ENCODE measurements at places on chromosomes 1 and 21.

DNA sequence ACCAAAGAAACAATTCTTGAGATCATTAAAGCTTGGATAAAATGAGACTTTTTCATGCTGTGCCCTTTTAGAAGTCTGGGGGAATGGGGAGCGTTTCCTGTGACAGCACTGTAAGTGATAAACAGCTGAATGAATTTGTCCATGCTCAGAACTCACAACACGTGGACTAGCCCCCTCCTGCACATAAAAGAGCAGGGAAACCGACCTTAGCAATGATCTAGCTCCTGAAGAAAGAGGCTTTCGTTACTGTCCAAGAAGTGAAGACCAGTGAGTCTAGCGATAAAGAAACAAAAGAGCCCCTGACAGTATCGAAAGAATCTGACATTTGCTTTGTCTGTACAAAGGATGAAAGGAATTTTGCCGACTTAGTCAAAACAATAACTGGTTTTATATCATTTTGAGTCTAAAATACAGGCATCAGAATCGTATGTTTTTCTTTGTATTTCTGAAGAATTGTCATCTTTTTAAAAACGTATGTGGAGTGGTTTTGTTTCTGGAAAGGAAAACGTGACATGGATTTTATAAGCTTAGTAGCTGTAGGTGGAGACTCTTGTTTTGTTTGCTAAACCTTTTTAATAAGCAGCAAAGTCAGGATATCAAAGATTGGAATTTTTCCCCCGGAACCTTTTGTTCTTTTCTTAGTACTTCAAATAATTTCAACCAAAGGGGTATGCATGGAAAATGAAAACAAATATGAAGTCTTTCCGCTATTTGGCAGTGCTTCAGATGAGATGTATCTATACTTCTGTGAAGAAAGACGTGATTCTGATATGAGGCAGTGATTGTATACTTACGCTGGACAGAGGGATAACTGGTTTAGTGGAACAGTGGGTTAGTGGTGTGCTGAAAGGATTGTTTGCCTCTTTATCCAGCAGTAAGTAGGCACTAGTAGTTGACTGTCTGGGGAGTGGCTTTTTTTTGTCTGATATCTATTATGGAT is 61.0 kb downstream of the MAST2 start:
- DNase-seq, result no peak

GRCh38 chr1:241225741-241226140 is 131.3 kb downstream of the RGS7 start:
- DNase-seq, result no peak

- DNase-seq, result no peak
Observed at GRCh38 chr1:31467005-31467674, 54.1 kb downstream of the SERINC2 start.

GRCh38 chr1:99007366-99007765 is 2.7 kb upstream of the PLPPR5 start:
- DNase-seq, result no peak

DNA sequence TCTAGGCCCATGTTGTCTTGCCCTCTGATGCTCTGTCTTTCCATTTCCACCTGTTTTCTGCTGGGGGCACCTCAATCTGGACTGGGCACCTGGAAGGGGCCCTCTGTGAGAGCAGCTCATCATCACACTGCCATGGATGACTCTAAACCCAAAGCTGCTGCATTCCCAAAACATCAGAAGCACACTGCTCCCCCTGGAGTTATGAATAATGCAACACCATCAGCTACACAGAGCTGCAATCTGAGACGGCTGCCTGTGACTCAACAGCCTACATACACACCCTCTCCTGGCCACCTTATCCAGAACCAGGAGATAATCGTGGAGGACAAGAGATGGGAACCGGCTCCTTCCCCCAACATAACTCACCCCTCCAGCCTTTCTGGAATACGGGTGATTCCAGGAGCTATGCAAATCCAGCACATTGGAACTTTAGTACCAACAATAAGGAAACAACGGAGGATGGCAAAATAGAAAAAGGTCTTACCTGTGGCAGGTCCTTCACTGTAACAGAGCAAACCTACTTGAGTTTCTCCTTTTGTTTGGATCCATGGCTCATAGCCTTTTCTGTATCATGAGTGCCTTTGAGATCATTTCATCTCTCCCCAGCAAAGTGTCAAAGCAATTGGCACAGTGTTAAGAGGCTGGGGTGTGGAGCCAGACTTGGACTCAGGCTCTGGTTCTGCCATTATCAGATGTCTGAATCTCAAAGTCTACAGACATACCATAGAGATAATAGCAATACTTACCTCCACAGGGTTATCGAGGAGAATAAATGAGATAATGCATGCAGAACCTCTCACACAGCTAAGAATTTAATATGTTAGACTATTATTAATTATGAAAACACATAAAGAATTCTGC is 29.3 kb downstream of the AK2 start:
- no peak for DNase-seq

DNA sequence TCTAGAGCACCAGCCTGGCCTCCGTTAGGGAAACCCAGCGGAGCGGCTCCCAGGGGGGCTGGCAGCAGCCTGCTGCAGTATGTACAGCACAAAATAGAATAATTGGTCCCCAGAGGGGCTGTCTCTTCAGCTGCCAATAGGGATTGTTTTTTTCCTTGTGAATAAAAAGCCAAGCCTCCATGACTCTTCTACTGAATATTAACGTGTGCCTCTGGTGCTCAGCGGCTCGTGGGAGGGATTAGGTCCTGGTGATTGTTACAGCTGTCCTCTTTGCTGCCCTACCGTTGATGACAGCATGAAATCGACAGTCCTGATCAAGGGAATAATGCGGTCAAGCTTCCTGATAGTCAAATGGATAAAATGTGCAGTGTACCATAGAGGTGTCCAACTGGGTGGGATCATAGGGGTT is 190.7 kb upstream of the RUNX1 start:
- peak; percentile 29 for DNase-seq

DNA sequence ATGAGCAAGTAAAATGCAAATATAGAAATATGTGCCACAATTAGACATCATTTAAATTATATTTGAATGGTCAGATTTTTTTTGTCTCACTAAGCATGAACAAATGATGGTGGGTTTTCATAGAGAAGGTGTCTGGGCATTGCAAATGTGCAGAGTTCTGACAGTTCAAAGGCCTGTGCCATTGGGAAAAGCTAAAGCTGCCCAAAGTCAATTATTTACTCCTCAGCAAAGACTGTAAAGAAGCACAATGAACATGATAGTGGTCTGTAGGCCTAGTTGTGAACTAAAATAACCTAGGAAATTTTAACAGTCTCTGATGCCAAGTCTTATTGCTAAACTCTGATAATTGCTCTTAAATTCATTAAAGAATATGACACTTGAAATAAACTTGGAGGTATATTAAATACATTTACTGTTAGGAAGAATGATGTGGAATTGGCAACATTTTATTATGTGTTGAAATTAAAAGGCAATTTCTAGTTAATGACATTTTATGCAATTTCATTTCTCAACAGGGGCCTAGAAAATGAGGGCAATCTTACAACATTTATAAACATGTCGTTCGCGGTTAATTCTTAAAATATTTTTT is 874.3 kb upstream of the ADAMTS5 start:
- DNase-seq, result no peak

DNA sequence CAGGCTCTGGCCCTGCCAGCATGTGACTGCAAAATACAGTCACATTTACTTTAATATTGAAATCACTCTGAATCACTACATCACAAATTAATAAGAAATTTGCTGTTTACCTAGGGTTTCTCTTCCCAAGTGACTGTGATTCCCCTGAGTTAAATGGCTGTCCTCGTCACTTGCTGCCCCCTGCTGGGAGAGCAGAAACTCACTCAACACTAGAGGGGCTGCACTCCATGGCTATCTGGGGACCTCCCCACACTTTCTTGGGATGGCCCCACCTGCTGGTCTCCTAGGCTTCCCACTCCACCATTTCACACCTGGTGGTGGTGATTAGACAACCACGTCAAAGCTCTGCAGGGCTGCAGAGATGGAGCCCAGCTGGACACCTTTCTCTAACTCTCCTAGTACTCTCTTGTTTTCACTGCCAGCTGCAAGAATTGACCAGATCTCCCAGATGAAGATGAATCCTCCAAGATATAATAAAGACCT is 63.4 kb downstream of the CD2 start:
- peak; percentile 29 for DNase-seq

DNA sequence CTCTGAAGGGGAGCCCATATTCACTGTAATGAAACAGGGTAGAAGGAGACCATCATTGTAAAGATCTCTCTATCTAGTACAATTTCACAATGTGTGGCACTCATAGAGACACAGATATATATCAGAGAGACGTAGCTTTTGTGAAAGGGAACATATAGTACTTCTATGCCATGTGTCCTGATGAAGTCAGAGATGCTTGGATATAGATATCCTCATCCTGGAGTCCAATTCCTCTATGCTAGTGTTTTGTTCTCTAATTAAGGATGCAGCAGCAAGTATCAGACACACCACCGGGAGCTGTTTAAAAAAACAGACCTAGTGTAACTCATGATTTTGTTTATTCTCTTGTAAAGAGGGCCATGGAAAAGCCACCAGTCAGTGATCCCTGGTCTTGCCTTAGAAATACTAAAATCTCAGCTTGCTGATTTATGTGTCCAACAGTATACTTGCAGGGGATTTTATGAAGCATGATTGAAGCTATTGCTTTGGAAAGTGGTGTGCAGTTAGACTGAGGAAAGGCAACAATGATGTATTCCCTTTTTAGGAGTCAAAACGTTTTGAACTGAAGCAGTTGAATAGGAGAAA is 2.5 kb downstream of the NCAM2 start:
- no peak for DNase-seq

DNA sequence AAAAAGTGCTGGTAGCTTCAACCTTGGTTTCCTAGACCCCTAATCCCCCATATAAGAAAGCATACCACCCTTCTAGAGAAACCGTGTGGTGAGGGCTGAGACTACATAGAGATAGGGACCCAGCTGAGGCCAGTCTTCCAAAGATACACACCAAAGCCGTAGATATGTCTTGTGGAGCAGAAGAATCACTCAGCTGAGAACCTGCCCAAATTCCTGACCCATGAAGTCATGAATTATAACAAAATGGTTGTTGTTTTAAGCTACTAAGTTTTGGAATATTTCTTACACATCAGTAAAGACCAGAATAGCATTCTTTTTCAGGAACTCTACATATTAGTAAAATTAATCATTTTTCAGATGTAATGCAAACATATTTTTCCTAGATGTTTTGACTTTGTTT is 3.3 kb upstream of the SNRPE start:
- no peak for DNase-seq

GRCh38 chr1:242245255-242245654 is 246.4 kb upstream of the MAP1LC3C start:
- DNase-seq, result no peak

DNA sequence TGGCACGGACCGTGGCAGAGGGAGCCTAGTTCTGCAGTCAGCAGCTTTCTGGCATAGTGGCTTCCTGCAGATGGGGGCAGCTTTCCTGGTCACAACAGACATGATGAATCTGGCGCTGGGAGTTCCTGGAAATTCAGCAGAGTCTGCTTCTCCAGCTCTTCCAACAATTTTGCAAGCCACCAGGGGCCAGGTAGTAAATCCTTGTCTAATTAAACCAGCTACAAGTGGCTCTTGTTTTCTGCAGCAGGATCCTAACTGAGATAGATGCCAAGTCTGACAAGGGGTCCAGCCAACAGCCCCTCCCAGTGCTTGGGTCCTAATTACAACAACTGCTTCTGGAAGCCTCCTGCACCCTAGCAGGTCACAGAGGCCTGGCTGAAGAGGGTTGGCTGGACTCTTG is 35.8 kb downstream of the TRIM62 start:
- no peak for DNase-seq

- DNase-seq, result no peak
Observed at GRCh38 chr1:100543640-100544039, 5.7 kb downstream of the GPR88 start.

GRCh38 chr1:236240675-236241074 is 41.1 kb downstream of the ERO1B start:
- no peak for DNase-seq

GRCh38 chr1:91189096-91189495 is 167.3 kb upstream of the ZNF644 start:
- no peak for DNase-seq

DNA sequence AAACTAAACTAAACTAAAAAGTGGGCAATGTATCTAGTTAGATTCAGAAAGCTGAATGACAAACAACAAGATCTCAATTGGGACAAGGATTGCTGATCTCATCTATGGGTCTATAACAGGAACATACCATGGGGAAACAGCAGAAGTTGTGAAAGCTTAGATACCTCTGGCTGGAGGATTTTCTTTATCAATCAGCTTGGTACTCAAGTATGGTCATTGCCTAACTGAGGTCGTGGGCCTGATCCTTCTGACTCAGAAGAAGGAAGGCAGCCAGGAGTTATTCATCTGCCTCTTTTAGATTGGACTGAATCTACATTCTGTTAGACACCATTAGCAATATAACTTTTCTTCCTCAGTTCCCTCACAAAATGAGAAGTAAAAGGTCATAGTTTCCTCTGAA is 39.7 kb downstream of the DNTTIP2 start:
- no peak for DNase-seq

GRCh38 chr1:100428160-100428559 is 75.9 kb downstream of the CDC14A start:
- no peak for DNase-seq

Data from heart right ventricle (tissue), 16 donors.